Activated gamma-delta T cell treated with Interleukin-2 at 50 U/mL for 16 hours (primary cell): ENCODE measurements at places on chromosomes 5 and 9.

GRCh38 chr9:117746263-117746662, 42.1 kb downstream of the TLR4 start:
- no peak for DNase-seq

- DNase-seq, result no peak
Measured at GRCh38 chr5:18119156-18119785, 485.0 kb downstream of the TAF11L14 start.

DNA sequence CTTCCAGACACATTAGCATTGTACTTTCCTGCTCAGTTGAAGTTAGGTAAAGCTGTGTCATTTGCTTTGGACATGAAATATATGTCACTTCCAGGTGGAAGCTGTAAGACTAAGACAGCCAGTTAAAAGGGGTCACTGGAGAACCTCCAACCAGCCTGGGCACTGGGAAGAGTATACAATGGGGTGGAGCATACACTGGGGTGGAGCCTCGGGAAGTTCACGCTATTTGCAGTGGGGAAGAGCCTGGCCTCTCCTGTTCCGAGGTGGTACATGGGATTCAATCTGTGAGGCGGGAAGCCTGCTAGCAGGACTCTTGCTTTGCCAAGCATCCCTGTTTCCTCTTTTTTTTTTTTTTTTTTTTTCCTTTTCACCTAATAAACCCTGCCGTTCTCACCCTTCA, 145.3 kb downstream of the TTC39B start:
- no peak for DNase-seq

GRCh38 chr5:98942847-98943246, 14.0 kb upstream of the CHD1 start:
- no peak for DNase-seq

GRCh38 chr5:530001-530955, 6.0 kb upstream of the SLC9A3 start:
- no peak for DNase-seq

DNA sequence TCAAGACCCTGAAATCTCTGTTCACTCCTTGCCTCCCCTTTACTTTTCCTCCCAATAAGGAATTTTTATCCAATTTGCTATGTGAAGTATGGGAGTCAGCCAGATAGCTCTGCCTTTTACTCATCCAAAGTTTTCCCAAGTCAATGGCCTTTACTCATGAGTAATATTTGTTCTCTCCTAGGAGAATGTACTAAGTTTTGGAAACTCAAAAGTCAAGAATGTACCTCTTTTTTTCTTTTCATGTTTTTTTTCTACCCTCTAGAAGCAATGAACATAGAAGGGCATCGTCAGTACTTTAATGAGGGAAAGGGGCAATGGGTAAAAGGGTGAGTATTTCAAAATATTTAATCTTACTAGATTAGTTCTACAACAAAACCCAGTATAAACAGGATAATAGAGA, 140.2 kb upstream of the SGCD start:
- DNase-seq, result no peak

- no peak for DNase-seq
Measured at GRCh38 chr9:15999422-16000339, 446.8 kb downstream of the CCDC171 start.

- DNase-seq, result no peak
Measured at GRCh38 chr9:621201-621855, 220.2 kb upstream of the DMRT1 start.

DNA sequence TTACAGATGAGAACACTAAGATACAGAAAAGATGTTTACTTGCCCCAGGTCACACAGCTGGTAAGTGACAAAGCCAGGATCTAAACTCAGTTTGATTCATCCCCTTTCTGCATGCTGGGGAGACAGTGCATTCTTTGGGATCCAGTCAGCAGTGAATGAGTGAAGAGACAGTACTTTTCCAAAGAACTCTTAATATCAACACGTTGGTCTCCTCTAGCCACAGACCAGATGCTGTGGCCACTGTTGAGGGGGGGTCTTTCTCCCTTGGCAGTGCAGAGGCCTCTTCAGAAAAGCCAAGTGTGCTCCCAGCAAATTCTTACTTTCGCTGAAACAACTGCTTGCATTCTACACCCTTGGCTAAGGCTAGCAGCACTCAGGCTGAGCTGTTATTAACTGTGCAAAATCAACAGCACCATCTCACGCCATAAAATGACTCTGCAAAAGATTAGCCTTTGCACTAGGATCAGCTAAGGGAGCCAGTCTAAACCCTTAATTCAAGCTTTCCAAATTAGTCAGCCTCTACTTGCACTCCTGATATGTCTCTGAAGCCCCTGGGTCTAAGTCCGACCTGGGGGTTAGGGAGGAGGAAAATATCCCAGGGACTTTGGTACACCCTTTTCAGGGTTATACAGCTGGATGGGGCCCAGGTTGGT, 4.8 kb upstream of the TMEM171 start:
- no peak for DNase-seq

DNA sequence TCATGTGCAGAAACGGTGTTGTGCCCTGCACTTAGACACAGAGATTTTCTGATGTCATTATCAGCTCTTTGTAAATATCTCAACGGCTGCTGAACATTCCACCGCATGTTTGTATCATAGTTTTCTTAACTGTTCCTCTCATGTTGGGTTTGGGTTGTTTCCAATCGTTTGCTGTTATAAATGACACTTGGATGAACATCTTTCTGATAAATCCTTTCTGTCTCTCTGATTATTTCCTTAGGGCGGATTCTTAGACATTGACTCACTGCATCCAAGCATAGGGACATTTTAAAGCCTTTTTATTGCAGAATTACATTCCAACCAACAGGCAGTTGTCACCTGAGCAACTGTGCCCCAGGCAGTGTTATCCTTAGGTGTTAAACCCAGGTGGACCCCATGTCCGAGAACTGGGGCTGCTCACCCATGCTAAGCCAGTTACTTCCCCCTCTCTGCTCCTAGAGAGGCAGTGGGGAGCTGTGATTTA, 28.5 kb downstream of the COL5A1 start:
- DNase-seq, result no peak

DNA sequence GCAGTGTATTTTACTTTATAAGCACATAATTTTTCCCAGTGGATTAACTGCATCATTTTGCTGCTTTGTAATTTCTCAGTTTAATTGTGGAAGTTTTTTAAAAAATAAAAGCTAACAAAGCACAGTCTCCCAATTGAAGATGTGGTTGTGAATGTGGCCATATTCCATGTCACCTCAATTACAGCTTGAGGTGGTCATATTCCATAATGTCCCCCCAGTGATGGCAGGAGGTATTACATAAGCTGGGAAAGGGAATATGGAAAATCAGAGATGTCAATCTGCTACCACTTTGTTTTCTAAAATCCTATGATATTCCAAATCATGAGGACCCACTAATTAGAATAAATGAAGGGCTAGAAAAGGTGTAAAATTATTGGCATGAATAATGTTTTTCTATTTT, 1672.0 kb upstream of the CDH9 start:
- DNase-seq, result no peak

DNA sequence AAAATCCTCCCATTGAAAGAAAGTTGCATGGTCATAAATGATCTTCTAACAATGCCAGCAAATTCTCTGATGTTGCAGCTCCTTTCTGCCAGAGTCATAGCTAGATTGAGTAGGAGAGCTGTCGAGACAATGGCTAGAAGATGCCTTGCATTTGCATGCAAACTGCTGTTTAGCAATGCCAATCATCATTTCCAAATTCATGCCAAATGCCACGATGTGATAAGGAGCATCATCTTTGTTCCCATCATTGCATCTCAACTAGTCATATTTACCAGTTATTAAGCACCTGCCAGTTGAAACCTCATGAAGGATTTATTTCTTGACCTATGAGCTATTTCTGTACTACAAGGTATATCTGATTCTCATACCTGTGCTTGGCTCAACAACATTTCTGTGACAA, 246.4 kb upstream of the PIK3R1 start:
- no peak for DNase-seq

- DNase-seq, result no peak
Measured at GRCh38 chr5:120207129-120207528, 257.0 kb upstream of the PRR16 start.

- DNase-seq, result no peak
Measured at GRCh38 chr5:113463032-113463431, 25.2 kb downstream of the MCC start.

- DNase-seq, result no peak
Measured at GRCh38 chr9:138103111-138103848, 225.7 kb downstream of the CACNA1B start.

GRCh38 chr9:137969008-137969407, 91.4 kb downstream of the CACNA1B start:
- no peak for DNase-seq

- no peak for DNase-seq
Measured at GRCh38 chr5:137410234-137411010, 88.7 kb downstream of the SPOCK1 start.

DNA sequence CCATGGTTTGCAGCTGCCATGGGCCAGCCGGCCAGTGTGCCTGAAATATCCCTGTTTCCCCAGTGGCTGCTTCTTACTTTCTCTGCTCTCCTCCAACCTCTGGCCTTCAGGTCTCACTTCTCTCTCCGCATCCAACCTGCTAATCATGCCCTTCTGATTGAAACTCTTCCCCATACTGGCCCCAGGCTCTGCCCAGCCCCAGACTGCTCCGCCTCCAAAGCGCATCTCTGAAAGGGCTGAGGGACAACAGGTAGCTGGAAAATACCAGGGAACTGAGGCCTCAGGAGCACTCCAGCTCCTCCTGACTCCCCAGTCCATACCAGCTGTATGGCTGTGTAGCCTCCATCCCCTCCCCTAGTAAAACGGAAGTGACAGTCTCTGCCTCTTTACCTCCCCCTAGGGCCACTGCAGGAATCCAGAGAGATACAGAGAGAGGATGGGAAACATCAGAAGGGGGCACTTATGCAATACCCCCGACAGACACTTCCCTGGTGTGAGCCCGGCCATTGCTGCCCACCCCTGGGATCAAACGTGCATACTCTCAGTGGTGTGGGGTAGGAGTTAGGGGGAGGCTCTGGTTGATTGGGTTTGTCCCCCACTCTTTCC, 34.2 kb downstream of the PAX5 start:
- DNase-seq, result no peak

DNA sequence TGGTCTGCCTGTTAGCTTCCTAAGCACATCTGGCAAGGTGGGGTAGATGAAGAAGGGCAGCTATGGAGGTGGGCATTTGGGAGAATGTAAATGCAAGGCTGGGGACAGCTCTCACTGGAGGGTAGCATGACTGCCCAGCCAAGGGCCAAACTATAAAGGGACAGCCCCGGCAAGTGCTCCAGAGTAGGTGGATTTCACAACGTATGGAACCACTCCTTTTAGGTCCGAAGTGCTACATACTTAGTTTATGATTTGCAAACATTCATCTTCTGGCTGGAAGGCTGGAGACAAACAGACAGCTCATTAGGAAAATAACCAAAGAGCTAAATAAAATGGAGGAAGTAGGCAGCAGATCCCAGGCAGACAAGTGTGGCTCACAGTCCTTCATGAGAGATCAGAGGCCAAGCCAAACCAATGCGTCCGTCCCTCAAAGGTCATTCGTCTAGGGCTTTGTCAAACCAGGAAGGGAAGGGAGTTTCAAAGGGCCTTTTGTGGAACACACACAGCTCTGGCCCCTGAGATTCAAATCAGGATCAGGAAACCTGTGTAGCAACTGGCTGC, 42.5 kb upstream of the GLRX start:
- DNase-seq, result no peak

GRCh38 chr5:179798144-179798770, 4.5 kb downstream of the LTC4S start:
- no peak for DNase-seq

DNA sequence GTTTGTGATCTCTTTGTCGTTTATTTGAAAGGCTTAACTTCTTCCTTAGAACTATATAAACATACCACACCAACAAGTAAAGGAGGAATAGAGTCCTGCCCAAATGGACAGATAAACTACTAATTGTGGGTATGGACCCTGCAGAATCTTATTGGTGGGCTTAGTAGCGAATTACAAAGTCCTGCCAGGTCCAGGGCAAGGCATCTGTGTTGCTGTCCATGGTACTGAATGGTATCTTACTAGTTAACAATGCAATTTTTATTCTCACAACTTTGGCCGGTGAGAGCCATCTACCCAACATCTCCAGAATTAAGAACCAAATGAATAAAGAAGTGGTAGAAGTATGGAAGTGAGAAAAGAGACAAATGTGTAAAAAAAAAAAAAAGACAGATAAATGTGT, 1782.4 kb upstream of the WWC1 start:
- DNase-seq, result no peak

GRCh38 chr9:133845440-133845839, 107.3 kb upstream of the SARDH start:
- no peak for DNase-seq

DNA sequence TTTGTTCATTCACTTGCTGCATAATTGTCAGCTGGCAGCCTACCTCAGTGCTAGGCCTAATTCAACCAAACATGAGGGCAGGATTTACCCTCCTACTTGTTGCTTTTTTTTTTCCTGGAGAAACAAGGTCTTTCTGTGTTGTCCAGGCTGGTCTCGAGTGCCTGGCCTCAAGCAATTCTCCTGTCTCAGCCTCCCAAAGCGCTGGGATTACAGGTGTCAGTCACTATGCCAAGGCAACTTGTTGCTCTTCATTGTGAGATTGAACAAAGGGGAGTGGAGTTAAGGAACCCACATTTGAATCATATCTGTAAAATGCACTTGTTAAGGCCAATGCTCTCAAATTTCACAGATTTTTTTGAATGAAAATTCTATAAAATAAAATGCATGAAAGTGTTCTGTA, 380.5 kb downstream of the TMEM161B start:
- DNase-seq, result no peak

- DNase-seq, result no peak
Measured at GRCh38 chr5:66553916-66554575, 42.1 kb upstream of the MAST4 start.

DNA sequence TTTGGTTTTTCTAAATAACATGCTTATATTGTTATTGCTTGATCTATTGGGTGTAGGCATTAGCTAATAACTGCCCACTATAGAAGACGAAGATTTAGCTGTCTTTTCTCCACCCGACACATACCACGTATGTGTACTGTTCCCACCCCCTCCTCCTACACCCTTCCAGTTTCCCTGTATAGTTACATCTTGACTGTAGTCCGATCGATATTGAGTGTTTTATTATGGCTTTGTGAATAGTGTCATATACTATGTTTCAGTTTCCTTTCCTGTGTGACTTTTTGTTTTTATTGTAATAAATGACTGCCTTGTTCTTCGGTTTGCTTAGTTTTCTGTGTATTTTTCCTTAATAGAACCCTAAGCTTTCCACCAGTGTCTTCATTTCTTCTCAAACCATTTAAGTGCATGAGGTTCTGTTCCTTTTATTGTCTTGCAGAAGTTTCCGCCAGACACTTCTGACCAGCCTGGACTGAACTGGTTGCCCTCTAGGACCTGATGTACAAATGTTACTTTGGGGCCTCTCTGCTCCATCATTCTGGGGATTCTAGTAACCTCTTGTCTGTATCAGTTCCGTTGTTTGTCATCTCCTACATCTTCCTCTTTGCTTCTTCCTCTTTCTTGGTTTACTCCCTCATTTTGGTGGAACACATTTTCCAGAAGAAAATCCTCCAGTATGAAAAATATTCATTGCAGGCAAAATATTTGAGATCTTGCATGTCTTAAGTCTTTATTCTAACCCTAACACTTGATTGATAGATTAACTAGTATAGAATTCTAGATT, 61.8 kb downstream of the PRKACG start:
- no peak for DNase-seq

- no peak for DNase-seq
Measured at GRCh38 chr9:92525306-92525705, 10.5 kb downstream of the ECM2 start.
